ENCODE measurements at places on chromosomes 12 and 14.

DNA sequence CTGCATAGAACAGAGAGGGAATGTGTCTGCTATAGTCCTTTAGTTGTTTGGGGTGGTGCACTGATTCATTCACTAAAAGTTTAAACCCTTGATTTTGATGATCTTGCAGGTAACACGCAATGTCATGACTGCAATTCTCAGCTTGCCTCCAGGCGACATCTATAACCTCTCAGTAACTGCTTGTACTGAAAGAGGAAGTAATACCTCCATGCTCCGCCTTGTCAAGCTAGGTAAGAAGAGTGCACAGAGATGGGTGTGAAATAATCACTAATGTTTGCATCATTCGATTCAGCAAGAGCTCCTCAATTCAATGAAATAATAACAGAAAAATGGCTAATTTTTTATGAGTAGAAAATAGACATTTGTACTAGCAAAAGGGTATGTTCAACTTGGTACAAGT, 203.7 kb downstream of the PTPRO start:
- DNase-seq, result no peak

GRCh38 chr12:131166717-131167116, 213.0 kb downstream of the ADGRD1 start:
- no peak for DNase-seq

DNA sequence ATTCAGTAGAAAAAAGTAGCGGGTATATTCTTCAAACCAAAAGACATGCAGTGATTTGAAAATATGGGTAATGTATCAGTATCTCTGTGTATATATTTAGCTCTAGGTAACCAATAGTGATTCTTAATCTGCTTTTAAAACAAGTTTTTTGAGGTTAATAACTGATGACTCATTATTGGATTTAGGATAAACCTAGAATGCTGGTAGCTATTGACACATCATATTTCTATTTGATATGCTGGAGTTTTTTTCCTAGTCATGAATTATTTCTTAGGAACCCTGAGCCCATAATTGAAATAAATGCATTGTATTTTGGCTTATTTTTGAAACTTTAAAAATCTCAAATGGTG, 15.5 kb downstream of the ARF6 start:
- no peak for DNase-seq

DNA sequence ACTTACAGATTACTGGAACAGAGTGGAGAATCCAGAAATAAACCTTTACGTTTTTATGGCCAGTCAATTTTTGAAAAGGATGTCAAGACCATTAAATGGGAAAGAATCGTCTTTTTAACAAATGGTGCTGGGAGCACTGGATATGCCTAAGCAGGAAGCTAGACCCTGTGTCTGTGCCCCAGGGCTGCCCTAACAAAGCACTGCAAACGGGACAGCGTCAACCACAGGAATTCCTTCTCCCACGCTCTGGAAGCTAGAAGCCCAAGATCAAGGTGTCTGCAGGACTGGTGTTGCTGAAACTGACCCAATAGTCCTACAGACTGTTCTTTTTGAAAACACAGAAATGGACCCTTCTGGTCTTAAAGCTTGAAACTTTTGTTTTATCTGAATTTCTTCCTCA, 9.3 kb upstream of the TMEM121 start:
- no peak for DNase-seq

DNA sequence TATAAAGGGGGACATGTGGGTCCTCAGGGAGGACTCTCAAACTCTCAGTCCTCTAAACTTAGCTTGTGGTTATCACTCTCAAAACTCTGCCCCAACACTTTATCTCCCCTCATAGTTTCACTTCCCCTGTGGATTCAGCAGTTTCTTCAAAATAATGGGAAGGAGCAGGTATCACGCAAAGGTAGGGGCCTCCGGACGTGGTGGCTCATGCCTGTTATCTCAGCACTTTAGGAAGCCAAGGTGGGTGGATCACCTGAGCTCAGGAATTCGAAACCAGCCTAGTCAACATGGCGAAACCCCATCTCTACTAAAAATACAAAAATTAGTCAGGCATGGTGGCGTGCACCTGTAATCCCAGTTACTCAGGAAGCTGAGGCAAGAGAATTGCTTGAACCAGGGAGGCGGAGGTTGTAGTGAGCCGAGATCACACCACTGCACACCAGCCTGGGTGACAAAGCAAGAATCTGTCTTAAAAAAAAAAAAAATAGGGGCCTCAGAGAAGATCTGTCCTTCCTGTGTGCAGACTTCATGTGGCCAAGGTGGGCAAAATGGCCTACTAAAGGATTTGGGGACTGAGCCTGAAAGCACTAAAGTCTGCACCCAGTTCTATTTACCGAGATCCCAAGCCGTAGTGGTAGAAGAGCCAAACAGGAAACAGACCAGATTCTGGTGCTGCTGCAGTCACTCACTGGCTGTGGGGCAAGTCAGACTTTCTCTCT, 6.4 kb downstream of the ITGB7 start:
- no peak for DNase-seq

- no peak for DNase-seq
These were observed 63.6 kb upstream of the NUDT4 start for GRCh38 chr12:93314177-93314497.

GRCh38 chr12:71865166-71865713, 25.7 kb downstream of the TBC1D15 start:
- no peak for DNase-seq

- DNase-seq, result no peak
These were observed 321.4 kb upstream of the LRFN5 start for GRCh38 chr14:41285186-41285748.

DNA sequence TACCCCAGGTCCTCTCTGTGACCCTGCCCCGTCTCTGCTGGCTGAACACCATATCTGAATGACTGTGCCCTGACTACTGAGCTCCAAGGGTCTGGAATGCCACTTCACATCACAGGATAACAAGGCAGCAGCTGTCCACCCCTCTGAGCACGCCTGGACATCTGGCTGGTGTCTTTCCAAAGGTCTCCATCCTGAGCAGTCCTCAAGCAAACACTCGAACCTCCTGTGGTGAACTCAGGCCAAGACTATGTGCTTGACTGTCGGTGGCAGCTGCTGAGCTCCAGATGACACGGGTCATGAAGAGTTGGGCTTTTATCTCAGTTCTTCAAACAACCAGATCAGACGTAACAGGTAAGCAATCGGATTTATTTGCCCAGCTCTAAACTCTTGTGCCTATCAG, 117.2 kb upstream of the BCL2L14 start:
- no peak for DNase-seq

DNA sequence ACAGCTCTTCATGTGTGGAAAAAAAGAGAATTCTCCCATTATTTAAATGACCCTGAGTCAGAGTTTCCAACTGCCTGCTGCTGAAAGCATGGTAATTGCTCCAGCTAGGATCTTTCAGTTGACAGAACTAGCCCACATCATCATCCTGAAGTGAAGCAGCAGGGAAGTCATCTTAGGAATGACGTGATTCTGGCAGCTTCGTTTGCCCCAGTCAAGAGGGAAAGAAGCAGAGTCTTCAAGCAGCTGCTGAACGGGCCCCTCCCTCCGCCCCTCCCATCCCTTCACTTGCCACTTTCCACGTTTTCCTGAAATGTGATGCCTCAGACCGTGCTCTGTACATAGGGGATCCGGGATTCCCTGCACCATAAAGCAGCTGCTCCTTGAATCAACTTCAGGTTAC, 455.0 kb upstream of the TMEM132C start:
- no peak for DNase-seq

GRCh38 chr14:103000291-103000921, 56.9 kb downstream of the CDC42BPB start:
- no peak for DNase-seq

- DNase-seq, result peak; percentile 94
These were observed 838 bp upstream of the ERBB3 start for GRCh38 chr12:56078931-56079722.

- peak; percentile 80 for DNase-seq
These were observed 182.5 kb upstream of the RASSF8 start for GRCh38 chr12:25775968-25776367.

DNA sequence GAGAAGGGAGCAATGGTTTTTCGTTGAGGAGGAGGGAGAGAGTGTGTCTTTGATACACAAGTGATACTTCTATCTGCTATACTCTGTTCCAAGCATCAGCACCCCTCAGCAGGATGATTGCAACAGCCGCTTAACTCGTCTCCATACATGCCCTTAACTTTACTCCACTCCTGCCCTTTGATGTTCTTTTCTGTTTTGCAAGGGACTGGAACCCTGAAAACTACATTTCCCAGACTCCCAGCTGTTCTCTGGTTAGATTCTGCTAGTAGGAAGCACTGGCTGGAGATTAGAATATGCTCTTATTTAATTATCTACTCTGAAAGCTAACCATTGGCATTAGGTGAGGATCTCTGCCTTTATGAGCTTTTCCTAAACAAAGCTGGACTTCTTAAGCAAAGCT, 23.5 kb upstream of the CRADD start:
- DNase-seq, result no peak

DNA sequence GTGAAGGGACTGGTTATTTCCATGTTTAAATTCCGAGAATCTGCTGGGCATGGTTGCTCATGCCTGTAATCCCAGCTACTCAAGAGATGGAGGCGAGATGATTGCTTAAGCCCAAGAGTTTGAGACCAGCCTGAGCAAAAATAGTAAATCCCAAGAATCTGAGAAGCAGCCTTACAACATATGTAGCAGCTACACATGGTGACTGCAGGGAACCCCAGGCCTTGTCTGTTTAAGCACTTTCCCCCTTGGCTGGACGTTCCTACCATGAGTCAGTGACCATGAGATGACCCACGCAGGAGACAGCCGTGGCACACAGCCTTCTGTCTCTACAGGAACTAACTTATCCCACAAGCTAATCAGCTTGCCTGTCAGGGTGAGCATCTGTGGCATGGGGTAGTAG, 5.5 kb upstream of the SLC24A4 start:
- no peak for DNase-seq

- no peak for DNase-seq
These were observed 748.8 kb downstream of the C12orf50 start for GRCh38 chr12:87280356-87280755.

DNA sequence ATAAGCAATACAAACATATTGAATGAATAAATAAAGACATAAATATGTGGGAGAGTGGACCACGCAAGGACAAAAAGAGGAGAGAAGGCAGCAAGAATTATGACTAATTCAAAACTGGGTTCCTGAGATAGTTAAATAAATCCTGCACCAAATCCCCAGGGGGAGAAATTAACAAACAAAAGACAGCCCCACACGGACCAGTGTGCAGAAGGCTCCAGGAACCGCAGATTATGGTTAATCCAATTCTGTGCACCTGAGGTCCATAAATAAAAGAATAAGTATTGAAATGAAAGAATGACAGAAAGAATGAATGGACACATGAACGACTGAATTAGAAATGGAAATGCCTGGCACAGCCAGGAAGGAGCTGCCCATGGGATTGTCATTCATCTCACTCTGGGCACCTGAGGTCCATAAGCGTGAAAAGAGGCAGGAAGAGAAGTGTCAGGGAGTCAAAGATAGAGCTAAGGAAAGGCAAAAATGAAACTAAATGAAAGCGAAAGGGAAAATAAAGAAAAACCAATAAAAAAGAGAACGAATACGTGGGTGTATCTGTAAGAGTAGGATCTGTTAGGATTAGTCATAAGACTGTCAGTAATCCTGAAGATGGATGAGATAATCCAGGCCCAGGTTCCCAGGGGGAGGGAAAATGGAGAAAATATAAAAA, 23.3 kb downstream of the MEG3 start:
- no peak for DNase-seq

- DNase-seq, result no peak
These were observed 227.7 kb downstream of the SLC16A7 start for GRCh38 chr12:59823567-59823966.

DNA sequence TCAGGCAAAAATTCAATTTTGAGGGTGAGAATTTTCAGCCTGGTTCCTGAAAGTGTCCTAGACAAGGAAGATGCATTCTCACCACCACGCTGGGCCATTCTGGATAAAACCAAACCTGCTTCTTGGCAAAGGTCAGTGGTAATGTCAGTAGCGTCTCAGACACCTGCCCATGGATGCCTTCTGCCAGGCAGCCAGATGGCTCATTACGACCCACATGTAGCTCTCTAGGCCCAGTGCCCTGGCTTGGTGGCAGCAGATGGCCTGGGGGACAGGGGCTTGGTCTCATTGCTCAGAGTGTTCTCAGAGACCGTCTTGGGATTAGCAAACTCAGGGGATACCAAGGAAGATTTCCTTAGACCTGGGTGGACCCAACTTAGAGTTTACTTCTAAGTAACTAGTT, 105.1 kb downstream of the ARF6 start:
- DNase-seq, result no peak

DNA sequence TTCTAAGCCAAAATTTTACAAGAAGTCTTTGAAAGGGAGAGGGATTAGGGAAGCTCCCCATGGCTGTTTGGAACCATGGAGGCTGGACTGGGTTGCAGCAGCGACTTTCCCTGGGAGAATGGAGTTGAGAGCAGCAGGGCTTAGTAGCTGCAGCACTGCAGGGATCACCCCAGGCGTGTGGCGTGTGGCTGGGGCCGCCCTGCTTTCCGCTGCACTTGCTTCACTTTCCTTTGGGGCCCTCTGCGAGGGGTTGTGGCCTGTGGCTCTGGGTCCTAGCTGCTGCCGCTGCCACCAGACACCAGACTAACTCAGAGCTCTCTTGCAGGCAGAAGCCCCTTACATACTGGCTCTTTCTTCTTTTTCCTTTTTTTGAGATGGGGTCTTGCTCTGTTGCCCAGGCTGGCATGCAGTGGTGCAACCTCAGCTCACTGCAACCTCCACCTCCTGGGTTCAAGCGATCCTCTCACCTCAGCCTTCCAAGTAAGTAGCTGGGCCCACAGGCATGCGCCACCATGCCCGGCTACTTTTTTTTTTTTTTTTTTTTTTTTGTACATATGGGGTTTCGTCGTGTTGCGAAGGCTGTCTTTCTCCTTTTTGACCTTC, 25.4 kb downstream of the CCDC62 start:
- DNase-seq, result no peak

DNA sequence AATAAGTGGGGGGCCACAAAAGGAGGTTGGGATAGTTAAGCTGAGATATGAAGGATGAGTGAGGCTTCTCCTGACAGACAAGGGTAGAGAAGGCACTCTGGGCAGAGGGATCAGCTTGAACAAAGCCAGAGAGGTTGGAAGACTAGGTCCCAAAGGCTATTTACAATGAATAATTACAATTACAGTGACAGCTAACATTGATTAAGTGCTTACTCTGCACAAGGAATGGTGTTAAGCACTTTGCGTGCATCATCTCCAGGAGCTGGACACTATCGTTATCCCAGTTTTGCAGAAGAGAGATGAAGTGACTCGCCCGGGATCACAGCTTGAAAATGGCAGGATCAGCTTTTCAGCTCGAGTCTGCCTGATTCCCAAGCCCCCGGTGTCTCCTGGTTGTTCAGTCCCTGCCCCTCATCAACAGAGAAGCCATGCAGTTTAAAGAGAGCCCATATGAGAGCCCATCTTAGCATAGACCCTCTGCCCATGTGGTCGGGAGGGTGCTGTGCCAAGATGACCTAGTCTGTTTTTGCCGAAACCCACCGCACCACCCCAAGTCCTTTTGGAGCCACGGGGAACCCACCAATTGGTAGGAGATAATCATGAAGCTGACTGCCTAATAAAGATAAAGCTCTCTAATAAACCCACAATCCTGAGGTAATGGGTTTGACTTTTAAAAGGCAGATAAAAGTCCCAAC, 89.9 kb upstream of the HSPB8 start:
- DNase-seq, result no peak

Measured in SK-N-SH (cell line).